ENCODE measurements at places on chromosomes 5 and 9. TPM values are rescaled to one million over a fixed set of nuclear protein-coding genes. Genes with fewer than 3 reads are reported as not detected.

DNA sequence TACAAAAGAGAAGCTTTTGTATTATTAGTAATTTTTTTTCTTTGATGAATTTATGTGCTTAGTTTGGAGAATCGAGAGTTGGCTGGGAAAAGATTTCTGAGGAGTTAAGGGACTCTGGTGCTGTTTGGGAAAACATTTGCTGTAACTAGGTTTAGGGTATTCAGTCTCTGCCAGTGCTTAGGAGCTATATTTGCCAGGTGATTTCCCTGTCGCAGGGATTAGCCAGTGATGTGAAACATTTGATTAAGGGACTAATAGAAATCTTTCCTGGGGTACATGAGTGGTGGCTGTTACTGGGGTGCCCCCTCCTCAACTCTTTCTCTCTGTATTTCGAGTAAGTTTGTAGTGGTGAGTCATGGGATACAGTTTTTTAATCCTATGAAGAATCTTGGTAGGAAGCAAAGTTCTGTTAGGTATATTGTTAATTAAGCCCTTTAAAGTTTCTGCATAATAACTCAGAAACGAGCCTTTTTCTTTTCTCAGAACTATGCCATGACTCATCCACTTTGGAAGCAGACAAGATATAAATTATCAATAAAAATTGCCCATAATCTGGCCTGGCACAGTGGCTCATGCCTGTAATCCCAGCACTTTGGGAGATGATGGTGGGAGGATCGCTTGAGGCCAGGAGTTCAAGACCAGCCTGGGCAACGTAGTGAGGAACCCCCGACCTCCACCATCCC lies 18.6 kb downstream of the RGMB start:
- peak; percentile 28 for DNase-seq
- peaks cover 6% of the 10 kb centered on the region for H3K36me3 ChIP-seq
- H3K27me3 ChIP-seq, result no peaks in the 10 kb centered on the region
- H3K27ac ChIP-seq, result no peak overlapping the region

DNA sequence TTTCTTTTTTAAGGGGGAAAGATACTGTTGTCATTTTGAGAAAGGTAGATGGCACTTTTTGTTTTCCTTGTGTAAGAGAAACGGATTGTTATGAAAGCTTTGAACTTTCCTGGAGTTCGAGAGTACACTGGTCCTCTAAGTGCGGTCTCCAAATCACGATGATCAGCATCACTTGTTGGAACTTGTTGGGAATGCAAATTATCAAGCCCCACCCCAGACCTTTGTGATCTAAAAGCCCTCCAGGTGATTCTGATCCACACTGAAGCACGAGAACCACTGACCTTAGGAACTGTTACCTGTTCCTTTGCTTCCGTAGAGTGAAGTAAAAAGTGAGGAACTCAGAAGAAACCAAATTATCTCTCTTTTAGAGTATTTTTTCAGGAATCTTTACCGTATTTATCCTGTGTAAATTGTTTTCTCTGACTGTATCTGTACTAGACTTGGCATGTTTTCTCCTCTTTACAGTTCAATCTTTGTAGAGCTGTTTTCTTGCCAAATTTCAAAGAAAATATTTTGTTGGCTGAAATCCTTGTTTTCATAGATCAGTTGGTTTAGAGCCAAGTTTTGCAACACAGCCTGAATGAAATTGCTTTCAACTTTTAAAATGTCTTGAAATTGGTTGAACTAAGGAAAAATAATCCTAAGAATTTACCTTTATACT lies 4.0 kb downstream of the MAT2B start:
- H3K27me3 ChIP-seq, result no peaks in the 10 kb centered on the region
- H3K4me1 ChIP-seq, result peaks cover 8% of the 10 kb centered on the region
- DNase-seq, result peak; percentile 12
- H3K27ac ChIP-seq, result peak overlapping the region; percentile 2
- peaks cover 27% of the 10 kb centered on the region for H3K36me3 ChIP-seq
- H3K4me3 ChIP-seq, result peak overlapping the region; percentile 20

Gene SPOUT1
- total RNA-seq, result 67.6 TPM

DNA sequence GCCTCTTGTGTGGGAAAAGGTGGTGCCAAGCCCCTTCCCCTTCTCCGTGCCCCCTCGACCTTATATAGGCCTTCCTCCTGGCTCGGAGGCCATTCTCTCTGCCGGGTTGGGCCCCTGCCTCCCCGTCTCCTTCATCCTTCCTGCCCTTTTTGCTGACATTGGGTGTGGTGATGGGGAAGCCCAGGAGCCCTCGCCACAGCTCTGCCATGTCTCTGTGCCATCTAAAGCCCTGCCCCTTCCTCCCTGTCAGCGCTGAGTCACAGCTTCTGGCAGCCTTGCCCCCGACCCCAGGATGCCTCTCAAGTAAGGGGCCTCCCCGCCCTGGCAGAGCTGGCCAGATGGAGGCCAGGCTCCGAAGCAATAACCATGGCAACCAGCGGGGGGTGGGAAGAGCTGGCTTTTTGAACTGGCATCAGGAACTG lies 30.4 kb downstream of the JADE2 start:
- peak; percentile 84 for DNase-seq
- no peaks in the 10 kb centered on the region for H3K4me1 ChIP-seq
- H3K36me3 ChIP-seq, result no peaks in the 10 kb centered on the region
- no peaks in the 10 kb centered on the region for H3K27me3 ChIP-seq

- no peak overlapping the region for H3K4me3 ChIP-seq
- H3K36me3 ChIP-seq, result no peaks in the 10 kb centered on the region
- H3K4me1 ChIP-seq, result no peaks in the 10 kb centered on the region
- H3K27me3 ChIP-seq, result no peaks in the 10 kb centered on the region
Measured at GRCh38 chr9:90343366-90343765, 299.3 kb downstream of the DIRAS2 start.

Gene GMCL2
- total RNA-seq, result not detected

DNA sequence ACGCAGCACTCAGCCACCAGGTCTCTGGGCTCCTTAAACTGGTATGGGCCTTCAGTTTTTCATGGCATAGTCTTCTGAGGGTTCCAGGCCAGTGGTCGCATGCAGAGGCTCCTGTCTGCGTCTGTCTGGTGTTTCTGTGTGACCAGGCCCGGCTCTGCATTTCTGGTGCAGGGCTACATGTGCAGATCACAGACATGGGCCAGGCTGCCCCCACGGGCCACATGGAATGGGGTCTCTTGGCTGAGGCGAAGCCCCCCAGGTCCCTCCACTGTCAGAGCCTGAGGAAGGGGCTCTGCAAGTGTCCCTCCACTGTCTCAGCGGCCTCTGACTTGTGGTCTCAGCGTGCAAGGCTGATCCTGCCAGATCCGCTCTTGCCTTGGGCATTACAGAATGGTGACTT lies 15.6 kb upstream of the CARD19 start:
- H3K36me3 ChIP-seq, result no peaks in the 10 kb centered on the region
- H3K4me1 ChIP-seq, result no peaks in the 10 kb centered on the region
- H3K4me3 ChIP-seq, result no peak overlapping the region
- DNase-seq, result no peak
- no peak overlapping the region for H3K27ac ChIP-seq

DNA sequence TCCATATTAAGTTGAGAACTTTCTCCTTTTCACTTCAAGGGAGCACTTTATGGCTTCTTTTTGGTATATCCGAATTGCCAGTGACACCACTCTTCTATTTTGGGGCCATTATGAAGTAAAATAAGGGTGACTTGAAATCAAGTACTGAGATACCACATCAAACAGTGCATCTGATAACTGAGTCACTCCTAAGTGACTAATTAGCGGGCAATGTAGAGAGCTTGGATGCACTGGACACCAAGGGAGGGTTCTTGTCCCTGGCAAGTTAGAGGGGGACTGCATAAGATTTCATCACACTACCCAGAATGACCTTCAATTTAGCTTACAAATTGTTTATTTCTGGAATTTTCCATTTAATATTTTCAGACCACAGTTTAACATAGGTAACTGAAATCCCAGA lies 813.9 kb upstream of the CDH10 start:
- H3K4me3 ChIP-seq, result no peak overlapping the region
- no peaks in the 10 kb centered on the region for H3K27me3 ChIP-seq
- H3K36me3 ChIP-seq, result no peaks in the 10 kb centered on the region

Gene NR5A1
- total RNA-seq, result not detected

DNA sequence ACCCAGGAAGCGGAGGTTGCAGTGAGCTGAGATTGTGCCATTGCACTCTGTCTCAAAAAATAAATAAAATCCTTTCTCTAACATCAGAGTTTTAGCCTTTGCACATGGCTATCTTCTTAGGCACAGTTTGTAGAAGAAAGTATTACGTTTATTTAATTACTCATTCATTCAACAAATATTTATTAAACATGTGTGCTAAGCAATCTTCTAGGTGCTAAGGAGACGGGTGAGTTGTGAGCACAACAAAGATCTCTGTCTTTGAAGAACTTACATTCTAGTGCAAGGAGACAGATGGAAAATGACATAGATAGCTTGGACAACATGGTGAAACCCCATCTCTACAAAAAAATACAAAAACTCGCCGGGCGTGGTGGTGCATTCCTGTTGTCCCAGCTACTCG lies 122.3 kb upstream of the MYO10 start:
- H3K36me3 ChIP-seq, result no peaks in the 10 kb centered on the region
- peaks cover 7% of the 10 kb centered on the region for H3K4me1 ChIP-seq
- no peaks in the 10 kb centered on the region for H3K27me3 ChIP-seq
- no peak overlapping the region for H3K4me3 ChIP-seq

DNA sequence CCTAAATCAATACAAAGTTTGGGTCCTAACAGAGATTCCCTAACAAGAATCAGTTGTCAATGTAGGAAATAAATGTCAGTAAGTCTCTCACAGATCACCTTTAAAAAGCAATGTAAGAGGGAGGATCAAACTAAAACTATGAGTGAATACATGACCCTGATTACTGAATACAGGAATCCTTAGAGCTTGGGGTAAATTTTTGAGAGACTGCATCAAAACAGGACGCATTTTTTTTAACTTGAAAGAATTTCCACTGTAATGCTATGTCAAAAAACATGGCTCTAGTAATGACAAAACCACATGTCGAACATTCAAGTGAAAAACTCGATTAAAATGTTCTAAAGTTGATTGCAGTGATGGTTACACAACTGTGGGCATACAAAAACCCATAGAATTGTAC lies 21.9 kb downstream of the ZDHHC21 start:
- H3K36me3 ChIP-seq, result peaks cover 18% of the 10 kb centered on the region
- H3K4me1 ChIP-seq, result peaks cover 5% of the 10 kb centered on the region
- H3K4me3 ChIP-seq, result no peak overlapping the region
- H3K27ac ChIP-seq, result peak overlapping the region; percentile 12

DNA sequence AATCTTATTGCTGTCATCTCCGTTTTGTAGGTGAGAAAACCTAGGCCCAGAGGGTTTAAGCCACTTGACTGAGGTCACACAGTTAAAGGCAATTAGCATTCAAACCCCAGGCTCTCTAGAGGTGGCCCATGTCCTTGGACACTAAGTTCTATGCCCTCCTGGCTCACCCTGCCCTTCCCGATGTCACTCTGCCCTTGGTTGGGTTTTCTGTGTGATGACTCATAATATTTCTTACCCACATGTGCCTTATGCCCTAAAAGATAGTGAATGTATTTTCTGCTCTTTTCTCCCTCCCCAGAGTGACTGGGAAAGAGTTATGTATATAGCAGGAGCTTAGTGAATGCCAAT lies 174.5 kb upstream of the PITX1 start:
- H3K4me3 ChIP-seq, result no peak overlapping the region
- H3K27me3 ChIP-seq, result no peaks in the 10 kb centered on the region
- no peak for DNase-seq
- no peaks in the 10 kb centered on the region for H3K36me3 ChIP-seq

Gene TOR4A
- total RNA-seq, result 0.82 TPM

DNA sequence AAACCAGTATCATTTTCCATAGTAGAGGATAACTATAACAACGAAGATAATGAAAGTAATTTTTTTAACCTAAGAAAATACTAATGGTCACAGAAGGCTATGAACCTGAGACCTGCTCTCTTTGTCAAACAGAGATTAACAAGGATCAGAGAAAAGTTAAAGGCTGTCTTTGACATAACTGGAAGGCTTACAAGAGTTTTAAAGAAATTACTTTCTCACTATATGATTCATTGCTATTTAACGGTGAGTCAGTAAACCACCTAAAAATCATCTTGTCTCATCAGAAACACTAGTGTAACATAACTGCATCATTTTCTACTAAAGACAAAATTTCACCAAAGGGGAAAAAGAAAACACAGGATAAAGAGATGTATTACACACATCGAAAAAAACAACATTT lies 19.3 kb downstream of the MLANA start:
- no peak overlapping the region for H3K4me3 ChIP-seq
- no peak overlapping the region for H3K27ac ChIP-seq
- no peaks in the 10 kb centered on the region for H3K36me3 ChIP-seq
- no peak for DNase-seq
- H3K4me1 ChIP-seq, result no peaks in the 10 kb centered on the region

Gene ENHO
- total RNA-seq, result 1.2 TPM

DNA sequence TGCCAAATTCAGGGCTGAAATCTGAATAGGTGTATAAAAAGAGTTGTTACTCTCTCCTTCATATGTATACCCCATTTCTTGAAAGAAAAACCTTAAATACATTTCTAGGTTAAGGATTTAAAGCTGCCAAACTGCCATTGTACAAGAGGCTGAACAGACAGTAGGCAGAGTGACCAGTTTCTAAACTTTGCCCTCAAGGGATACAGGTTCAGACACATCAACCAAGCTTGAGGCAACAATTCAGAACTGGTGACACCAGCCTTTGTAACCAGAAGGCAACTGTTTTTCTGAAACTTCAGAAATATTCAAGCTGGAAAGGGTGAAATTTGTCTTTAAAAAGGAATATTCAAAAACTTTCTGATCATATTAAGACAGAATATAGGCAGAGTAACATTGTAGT lies 47.5 kb downstream of the FAM114A2 start:
- no peaks in the 10 kb centered on the region for H3K27me3 ChIP-seq
- H3K4me3 ChIP-seq, result no peak overlapping the region
- H3K27ac ChIP-seq, result no peak overlapping the region
- H3K36me3 ChIP-seq, result no peaks in the 10 kb centered on the region
- H3K4me1 ChIP-seq, result no peaks in the 10 kb centered on the region

GRCh38 chr5:137847687-137848086 lies 20.0 kb upstream of the MYOT start:
- no peak overlapping the region for H3K27ac ChIP-seq
- no peaks in the 10 kb centered on the region for H3K36me3 ChIP-seq
- no peaks in the 10 kb centered on the region for H3K27me3 ChIP-seq
- H3K4me1 ChIP-seq, result no peaks in the 10 kb centered on the region
- H3K4me3 ChIP-seq, result no peak overlapping the region
- no peak for DNase-seq

Gene KYAT1
- total RNA-seq, result 17.9 TPM

Measured in A673 (cell line).